ENCODE measurements at places on chromosomes 16 and 17.

- DNase-seq: no peak
Measured at GRCh38 chr16:66039793-66040192, 326.7 kb upstream of the CDH5 start.

DNA sequence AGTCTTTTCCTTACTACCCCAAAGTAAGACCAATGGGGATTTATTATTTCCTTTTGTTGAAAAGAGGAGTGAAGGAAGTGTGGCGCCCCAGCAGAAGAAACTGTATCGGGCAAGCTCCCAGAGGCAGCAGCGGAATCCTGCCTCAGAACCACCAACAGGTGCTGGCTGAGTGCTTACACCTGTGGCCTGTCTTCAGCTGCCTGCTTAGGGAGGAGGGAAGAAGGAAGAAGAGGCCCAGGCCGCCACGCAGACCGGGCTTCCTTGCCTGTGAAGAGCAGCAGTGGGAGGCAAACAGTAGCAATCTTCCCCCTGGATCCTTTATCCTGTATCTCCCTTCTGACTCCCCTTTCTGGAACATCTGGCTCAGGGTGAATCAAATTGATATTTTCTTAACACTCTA lies 134.7 kb downstream of the AATF start:
- peak; percentile 33 for DNase-seq

- no peak for DNase-seq
Measured at GRCh38 chr17:68572138-68572842, 28.9 kb downstream of the FAM20A start.

GRCh38 chr16:88462396-88462795 lies 9.3 kb downstream of the ZFPM1 start:
- DNase-seq: no peak

GRCh38 chr17:72152387-72152929 lies 31.6 kb downstream of the SOX9 start:
- DNase-seq: no peak

- DNase-seq: no peak
Measured at GRCh38 chr16:86277221-86277620, 233.1 kb upstream of the FOXF1 start.

DNA sequence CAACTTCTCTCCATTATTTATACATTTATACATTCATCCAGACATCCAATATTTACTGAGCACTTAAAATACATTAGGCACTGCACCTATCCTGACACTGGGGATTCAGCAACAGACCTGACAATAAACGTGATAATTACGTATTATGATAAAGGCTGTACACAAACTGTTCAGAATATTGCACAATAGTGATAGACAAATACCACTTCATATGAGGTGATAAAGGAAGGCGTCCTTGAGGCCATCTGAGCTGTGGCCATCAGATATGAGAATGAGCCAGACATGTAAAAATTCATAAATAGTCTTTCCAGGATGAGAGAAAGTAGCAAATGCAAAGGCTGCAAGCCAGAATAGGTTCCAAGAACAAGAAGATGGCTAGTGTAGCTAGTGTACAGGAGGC lies 8.6 kb downstream of the USP32 start:
- DNase-seq: no peak

DNA sequence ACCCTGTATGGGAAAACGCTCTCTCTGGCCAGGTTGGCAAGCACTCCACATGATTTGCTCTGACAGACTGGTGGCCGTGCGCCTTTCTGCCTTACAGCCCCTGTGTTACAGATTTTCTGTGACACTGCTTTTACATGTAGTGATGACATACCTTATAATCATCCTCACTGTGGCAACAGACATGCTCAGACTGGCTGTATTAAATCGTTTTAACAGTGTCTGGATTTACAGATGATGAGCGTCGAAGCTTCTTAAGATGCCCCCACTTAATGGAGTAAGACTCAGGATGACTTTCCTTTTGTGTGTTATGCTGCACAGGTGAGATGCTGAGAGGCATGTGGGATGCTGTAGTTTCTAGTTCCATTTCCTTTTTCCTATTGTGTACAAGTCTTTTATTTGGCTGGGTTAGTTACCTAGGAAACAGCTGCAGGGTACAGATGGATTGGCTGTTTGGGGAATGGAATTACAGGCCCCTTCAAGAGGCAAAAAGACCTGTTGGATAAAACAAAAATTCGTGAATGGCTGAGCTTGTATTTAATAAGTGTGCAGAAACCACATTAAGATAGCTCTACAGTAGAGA lies 20.9 kb upstream of the VWA3A start:
- DNase-seq: no peak

DNA sequence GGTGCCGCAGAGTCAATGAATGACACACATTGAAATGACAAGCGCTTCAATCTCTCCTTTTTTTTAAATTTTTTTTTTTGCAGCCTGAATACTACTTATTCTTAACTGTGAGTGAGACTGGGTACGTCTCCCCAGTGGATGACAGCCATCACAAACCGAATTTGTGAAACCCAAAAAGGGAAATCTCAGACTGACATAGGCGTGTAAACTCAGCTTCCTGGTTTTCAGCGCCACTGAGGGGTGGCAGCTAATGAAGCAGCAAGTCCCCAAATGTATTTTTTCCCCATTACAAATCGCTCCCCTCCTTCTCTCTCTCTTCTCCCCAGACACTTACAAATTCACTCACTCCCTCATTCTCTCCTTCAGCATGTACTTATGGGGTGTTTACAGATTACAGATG lies 196.0 kb downstream of the MAF start:
- no peak for DNase-seq

- DNase-seq: peak; percentile 50
Measured at GRCh38 chr17:29560316-29560715, 6.5 kb downstream of the ABHD15 start.

Data from Peyer's patch (tissue), 4 donors.